ENCODE measurements at places on chromosomes 6 and 20.
A peak's percentile ranks its signal among the peaks of the same experiment; 100 is the strongest.

- DNase-seq, result no peak
Measured at GRCh38 chr6:158008864-158009113, 27.1 kb downstream of the SYNJ2 start.

GRCh38 chr6:36671687-36672375 lies 6.7 kb upstream of the CDKN1A start:
- no peak for DNase-seq

GRCh38 chr6:127221201-127221600 lies 45.5 kb upstream of the RNF146 start:
- DNase-seq, result no peak

DNA sequence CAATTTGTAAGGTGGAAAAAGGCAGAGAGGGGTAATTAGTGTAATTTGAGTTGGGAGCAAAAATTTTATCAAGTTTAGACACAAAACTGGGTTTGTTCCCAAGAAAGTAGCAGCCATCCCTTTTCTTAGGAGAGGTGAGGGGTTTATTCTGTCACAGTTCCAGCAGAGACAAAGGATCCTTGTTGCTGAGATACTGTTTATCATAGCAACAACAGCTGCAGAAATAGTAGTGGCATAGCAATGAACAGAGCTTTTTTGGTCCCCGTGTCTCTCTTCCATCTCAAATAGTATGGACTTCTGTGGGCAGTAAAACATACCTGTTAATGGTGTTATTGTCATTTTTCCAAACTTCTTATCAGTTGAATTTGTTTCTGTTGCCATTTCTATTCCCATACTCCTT lies 23.9 kb downstream of the ZKSCAN8 start:
- no peak for DNase-seq

- peak; percentile 54 for DNase-seq
Measured at GRCh38 chr6:106163966-106164877, 78.1 kb downstream of the PRDM1 start.

DNA sequence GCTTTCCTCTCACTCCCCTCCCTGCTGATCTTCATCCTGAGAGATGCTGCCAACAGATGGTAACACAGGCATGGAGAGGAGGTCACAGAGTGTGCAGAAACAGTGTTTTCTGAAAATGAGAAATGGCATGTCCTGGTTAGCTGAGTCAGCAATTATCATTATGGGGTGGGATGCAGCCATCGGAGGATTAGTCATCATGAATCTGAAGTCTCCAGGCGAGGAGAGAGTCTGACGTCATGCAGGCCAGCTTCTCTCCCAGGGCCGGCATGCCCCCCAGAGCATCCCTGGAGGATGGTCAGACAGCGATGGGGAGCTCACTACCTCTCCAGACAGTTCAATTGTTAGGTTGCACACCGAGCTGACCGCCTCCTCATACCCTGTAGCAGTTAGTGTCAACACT lies 4.7 kb upstream of the GTSF1L start:
- DNase-seq, result no peak

DNA sequence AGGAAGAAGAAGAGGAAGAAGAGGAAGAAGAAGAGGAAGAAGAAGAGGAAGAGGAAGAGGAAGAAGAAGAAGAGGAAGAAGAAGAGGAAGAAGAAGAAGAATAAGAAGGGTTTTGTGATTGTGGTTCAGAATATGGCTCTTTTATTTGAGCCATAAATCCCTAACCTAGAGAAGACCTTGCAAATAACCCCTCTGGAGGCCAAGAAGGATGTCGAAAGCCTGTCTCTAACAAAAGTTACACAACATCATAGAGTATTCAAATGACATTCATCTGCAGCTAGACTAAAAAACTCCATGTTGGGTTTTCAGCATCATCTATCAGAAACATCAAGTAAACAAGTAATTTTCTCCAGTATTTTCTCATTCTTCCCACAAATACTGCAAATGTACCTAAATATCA lies 100.9 kb downstream of the RNASET2 start:
- no peak for DNase-seq

- no peak for DNase-seq
Measured at GRCh38 chr20:36745234-36745926, 510 bp downstream of the NDRG3 start.

DNA sequence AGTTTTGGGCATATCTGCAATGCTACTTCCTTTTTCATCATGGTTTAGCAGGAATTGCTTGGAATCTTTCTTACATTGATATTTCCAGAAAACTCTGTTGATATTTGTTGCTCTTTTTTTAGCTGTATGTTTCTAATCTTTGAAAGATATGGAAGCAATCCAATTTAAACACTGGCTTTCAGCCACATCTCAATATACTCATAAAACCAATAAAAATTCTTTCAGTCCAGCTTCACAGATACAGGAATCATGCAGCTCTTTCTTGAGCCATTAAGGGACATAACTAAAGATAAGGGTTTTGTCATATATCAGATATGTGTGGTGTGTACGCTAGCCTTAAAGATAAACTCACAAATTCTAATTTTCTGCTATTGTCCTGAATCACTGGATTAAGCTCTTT lies 47.4 kb downstream of the PKIB start:
- no peak for DNase-seq

DNA sequence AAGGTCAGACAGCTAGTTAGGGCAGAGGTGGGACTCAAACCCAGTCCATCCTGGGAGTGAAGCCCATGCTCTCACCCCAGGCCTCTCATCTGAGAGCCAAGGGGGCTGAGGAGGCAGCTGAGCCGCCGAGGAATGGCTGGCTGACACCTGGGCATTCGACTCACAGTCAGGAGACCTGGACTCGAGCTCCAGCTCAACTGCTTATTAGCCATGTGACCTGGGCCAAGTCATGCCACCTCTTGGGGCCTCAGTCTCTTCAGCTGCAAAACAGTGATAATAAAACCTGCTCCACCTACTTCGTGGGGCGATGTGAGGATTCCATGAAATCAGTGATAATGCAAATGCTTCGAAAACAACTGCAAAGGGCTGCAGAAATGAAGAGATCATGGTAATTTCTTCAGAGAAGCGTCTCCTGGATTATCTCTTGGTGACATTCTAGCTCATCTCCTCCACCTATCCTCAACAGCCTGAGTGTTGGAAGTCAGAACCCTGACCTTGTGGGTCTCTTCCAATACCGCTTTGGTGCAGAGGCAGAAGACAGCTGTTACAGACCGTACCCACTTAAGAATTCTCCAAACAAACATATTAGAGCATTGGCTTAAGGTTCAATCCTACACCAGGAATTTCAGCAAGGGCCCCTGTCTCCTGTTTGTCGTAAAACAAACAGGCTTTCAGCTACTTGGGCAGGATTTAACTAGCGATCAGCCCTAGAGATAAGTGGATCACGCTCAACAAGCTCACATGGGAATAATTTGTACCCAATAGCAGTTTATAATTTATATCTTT lies 60.0 kb upstream of the PIM1 start:
- DNase-seq, result no peak

GRCh38 chr20:58073945-58074856 lies 154.3 kb downstream of the ANKRD60 start:
- DNase-seq, result no peak

GRCh38 chr6:85484948-85485347 lies 35.1 kb downstream of the NT5E start:
- DNase-seq, result no peak

DNA sequence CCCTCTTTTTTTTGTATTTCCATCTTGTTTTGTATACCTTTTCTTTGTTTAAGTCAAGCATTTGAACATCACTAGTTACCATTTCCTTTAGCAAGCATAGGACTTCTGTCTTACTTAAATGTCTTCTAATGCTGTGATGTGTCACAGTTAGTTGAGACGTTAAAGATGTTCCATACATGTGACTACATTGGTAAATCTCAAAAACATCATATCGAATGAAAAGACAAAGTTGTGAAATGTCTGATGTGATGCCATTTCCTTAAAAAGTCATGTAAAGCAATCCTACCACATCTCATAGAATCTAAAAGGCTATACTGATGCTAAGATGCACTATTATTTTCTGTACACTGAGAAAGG lies 26.8 kb downstream of the SLC16A10 start:
- no peak for DNase-seq

DNA sequence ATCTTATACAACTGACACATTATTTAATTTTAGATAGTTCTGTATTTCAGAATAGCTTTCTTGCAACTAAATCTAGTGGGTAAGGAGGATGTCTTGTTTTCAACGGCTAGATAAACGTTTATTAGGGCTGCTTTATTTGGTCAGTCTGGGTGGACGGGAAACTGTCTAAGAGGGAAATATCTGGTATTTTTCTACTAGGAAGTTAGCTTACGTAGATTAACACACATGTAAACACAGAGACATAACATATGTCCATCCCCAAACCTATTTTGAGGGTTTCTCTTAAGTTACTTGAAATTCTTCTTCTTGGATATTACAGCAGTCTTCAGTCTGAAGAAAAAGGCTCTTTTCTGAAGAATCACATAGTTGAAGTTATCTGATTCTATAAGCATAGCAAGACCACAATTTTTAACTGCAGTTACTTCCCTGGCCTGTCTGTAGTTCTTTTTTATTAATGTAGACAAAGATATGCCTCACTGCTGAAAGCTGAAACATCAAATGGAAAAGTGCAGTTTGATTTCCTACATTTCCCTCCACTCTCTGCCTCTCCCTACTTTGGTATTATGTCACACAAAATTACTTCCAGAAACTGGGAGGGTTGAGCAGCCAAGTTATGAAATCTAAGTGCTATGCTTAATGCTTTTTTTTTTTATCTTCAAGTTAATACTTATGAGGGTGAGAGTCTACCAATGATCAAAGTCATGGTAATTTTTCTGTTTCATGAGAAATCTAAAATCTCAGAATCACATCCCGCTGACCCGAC lies 37.4 kb downstream of the PLAGL1 start:
- no peak for DNase-seq

DNA sequence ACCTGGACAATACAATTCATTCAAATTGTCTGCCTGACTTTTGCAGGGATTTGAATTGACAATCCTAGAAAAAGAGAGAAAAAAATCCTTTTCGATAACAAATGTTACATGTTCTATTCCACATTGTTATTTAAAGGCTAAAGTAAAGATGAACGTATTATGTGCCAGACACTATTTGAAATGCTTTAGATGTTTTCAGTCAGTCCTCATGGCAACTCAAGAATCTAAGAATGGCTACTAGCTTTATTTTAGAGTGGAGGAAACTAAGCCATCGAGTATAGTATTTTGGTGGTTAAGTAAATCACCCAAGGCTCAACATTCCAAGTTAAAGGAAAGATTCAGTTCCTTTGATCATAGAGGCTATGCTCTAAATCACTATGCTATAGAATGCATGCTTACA lies 558.6 kb upstream of the MAN1A1 start:
- DNase-seq, result no peak

DNA sequence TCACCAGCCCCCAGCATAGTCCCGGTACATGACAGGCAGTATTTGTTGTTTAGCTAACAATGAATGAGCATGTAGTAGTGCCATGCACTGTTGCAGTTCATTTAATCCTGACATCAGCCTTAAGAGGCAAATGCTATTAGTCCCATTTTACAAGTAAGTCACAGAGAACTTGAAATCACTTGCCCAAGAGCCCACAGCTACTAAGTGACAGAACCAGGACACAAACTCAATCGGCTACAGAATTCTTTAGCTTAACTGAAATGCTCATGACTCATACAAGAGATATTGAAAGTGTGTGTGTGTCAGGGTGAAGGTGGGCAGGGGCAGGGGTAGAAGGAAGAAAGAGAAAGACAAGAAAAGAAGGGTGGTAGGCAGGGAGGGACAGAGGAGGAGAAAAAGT lies 52.7 kb downstream of the UNC5CL start:
- DNase-seq, result no peak

GRCh38 chr20:39107741-39108140 lies 145.6 kb downstream of the DHX35 start:
- no peak for DNase-seq

GRCh38 chr6:13260831-13261230 lies 67.5 kb downstream of the TBC1D7 start:
- DNase-seq, result no peak

- DNase-seq, result no peak
Measured at GRCh38 chr20:16267526-16267925, 305.7 kb downstream of the KIF16B start.

- DNase-seq, result no peak
Measured at GRCh38 chr20:21623074-21623780, 82.2 kb upstream of the PAX1 start.

- no peak for DNase-seq
Measured at GRCh38 chr6:63565727-63566596, 6.3 kb upstream of the LOC128125822 start.

DNA sequence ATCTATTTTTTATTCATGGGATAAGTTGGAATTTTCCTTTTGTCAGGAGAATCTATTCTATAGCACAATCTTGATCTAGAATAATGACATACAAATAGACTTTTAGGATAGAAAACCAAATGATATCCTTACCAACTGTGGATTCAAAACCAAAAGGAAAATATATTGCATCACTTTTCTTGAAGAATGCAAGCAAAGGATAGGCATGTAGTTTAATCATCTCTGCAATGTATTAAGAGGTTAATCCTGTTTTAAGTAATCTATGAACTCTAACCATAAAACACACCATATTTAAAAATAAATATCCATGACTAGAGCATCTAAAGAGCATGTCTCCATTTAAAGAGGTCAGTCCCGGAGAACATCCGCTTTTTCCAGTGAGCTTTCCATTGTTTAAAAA lies 106.7 kb upstream of the CNKSR3 start:
- no peak for DNase-seq

- no peak for DNase-seq
Measured at GRCh38 chr20:46365487-46366220, 40.8 kb downstream of the ELMO2 start.

DNA sequence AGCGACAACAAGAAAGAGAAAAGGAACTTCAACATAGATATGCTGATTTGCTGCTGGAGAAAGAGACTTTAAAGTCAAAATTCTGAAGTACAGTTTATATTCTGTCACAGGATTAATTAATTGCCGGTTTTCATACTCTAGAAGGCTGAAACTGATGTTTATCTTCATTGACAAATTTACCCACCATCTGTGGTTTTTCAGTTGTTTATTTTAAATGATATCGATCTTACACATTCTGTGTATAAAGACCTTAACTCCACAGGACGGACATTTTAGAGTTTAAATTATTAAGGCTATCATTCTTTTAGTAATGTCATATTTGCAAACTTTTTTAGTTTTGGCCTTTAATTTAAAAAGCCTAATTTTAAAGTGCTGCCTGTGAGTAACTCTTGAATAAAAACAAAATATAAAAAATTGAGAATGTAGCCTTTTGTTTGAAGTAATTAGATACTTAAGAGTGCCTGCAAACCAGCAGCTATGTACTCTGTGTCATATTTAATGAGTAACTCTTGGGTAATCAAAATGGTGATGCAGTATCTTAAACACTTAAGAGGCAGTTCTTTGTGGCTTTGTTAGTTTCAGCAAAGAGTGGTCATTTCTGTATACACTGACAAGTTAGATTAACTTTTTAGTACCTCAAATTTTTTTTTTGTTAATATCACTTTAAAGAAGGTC lies 59.3 kb downstream of the CDC5L start:
- no peak for DNase-seq

DNA sequence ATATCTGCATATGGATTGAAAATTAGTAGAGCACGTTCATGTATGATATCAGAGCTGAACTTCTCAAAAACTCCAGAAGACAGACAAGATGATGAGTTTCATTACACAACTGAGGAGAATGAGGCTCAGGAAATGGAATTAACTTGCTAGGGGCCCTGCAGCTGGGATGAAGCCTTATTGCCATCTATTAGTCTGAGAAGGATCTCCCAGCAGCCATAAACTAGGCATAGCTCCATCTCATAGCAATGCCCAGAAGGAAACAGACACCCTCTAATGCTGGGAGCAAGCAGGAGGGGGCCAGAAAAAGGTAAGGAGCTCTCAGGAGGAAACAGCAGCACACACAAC lies 18.0 kb downstream of the TFEB start:
- DNase-seq, result no peak

GRCh38 chr6:123091091-123091895 lies 95.3 kb downstream of the CLVS2 start:
- no peak for DNase-seq
